ENCODE measurements at places on chromosomes 3 and 15.
A peak's percentile ranks its signal among the peaks of the same experiment; 100 is the strongest.

- DNase-seq = no peak
Observed at GRCh38 chr3:114856835-114857234, 290.3 kb downstream of the ZBTB20 start.

- DNase-seq = no peak
Observed at GRCh38 chr3:43025423-43025822, 46.3 kb downstream of the GASK1A start.

DNA sequence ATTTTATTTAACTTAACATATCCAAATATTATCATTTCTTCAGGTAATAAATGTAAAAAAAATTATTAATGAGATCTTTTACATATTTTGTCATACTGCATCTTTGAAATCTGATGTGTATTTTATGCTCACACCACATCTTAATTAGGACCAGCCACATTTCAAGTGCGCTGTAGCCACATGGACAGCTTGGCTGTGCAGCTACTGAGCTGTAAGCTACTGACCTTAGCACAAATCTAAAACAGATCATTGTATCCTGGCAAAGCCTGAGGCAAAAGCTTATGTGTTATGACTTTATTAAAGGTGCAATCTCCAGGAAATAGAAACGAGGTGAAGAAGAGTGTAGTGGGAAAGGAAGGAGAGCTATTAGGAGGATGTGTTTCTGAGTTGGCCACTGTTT, 126.7 kb upstream of the UBE2E2 start:
- no peak for DNase-seq

GRCh38 chr3:64917914-64918453, 230.2 kb upstream of the ADAMTS9 start:
- DNase-seq = no peak

GRCh38 chr3:97736928-97737327, 27.6 kb upstream of the ARL6 start:
- DNase-seq = peak; percentile 8

DNA sequence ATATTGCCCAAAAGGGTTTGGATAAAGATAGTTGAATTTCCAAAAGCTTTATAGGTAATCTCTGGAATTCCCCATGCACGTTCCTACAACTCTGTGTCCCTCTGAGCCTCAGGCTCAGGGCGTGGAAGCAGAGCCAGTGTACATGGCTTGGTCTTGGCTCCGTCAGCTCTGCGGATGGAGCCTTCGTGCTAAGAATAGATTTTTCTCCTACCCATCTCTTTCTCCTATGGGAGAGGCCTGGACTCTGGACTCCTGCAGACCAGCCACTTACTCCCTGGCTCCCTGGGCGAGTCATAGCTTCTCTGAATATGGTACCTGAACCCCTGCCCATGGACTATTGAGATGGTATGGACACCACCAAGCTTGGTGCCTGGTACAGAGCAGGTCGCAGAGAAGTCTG, 99.9 kb downstream of the EEFSEC start:
- no peak for DNase-seq

GRCh38 chr3:126102530-126102951, 18.6 kb upstream of the SLC41A3 start:
- DNase-seq = no peak

DNA sequence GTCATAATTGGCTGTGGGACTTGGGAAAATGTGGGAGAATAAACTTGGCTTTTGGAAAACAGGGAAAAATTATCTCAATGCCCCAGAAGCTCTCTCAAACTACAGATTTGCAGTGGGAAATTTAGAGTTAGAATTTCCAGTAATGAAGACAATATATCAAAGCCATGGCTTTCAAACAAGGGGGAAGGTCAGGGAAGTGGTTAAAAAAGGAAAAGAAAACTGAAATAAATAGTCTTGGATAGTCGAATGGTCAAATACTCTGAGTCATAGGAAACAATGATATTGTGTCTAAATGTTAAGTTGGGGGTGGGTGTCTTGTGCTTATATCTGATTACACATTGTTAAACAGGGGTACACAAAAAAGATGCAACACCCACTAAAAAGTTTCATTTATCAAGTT, 272.4 kb upstream of the COL8A1 start:
- no peak for DNase-seq

Measured in NCI-H1417 (cell line).